ENCODE measurements at places on chromosomes 3 and 15.

DNA sequence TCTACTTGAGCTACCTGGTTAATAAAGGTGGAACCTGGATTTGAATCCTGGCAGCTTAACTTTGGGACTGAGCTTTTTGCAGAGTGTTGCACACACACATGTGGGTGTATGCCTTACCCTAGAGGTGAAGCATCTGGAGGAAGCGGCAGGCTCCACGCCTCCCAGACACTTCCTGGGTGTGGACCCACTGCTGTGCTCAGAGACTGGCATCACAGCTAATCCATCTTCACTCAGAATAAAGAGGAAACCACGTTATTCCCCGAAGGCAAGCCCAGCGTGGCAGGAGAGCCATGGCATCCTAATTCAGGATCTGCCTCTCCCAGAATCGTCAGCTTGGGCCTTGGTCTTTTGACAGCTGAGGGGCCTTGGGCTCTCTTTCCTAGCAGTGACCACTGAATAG is 25.5 kb downstream of the CCDC13 start:
- no peak for DNase-seq

- DNase-seq = no peak
Observed at GRCh38 chr15:74826364-74826819, at the start of gene CPLX3. TSS of gene CPLX3 (plus strand) at chr15:74826627. CDS start at chr15:74826704, 77 bp downstream.

DNA sequence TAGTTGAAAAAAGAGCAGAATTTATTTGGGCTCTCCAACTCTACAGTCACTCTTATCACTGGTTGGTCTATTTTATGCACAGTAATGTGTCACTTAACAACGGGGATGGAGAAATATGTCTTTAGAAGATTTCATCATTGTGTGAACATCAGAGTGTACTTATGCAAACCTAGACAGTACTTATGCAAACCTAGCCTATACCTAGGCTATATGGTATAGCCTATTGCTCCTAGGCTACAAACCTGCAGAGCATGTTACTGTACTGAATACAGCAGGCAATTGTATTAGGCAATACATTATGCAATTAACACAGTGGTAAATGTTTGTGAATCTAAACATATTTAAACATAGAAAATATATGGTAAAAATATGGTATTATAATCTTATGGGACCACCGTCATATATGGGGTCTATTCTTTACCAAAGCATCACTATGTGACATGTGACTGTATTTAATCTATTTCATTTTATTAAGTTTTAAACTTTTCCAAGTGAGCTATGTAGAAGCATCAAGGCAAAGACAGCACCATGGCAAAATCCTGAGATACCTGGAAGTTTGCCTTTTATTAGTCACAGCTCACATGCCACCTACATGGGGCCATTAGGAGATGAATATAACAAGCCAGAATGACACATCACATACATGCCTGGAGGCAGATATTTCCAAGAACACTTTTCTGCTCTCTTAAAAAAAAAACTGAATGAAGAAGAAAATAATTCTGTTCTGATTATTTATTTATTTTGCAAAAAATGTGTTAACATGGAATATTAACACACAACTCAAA is 537.4 kb downstream of the TUSC7 start:
- no peak for DNase-seq

GRCh38 chr3:150299201-150299600 is 108.9 kb upstream of the TSC22D2 start:
- peak; percentile 84 for DNase-seq

DNA sequence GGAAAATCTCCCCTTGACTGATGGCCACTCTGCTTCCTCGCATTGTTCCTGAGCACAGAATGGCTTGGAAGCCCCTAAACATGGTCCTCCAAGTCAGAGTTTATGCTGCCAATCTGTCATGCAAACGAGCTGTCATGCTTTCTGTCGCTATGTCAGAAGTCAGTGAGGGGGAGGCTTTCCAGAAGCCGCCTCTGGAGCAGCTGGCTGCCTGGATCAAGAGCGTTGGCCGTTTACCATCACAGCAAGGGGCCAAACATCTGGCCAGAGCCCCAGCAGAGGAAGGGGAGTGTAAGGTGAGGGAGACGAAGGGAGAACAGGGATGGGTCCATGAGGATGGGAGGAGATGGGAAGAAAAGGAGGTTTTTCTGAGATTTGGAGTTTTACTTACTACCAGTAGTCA is 372.6 kb upstream of the NR2F2 start:
- no peak for DNase-seq

DNA sequence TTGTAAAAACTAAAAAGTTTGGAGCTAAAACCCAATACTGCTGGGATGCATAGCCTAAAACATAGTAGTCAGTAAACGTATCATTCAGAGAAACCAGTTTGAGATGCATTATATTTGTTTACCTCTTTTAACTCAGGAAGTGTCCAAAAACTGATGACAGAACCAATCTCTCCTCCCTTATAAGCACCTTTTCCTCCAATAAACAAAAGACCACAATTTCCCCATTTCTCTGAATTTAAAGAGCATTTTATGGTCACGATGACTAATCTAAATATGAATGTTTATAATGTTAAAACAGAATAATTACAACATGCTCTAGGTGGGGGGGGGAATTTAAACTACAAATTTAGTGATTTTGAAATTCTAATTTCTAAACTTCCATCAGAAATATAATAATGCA is 58.5 kb downstream of the CEP63 start:
- no peak for DNase-seq

DNA sequence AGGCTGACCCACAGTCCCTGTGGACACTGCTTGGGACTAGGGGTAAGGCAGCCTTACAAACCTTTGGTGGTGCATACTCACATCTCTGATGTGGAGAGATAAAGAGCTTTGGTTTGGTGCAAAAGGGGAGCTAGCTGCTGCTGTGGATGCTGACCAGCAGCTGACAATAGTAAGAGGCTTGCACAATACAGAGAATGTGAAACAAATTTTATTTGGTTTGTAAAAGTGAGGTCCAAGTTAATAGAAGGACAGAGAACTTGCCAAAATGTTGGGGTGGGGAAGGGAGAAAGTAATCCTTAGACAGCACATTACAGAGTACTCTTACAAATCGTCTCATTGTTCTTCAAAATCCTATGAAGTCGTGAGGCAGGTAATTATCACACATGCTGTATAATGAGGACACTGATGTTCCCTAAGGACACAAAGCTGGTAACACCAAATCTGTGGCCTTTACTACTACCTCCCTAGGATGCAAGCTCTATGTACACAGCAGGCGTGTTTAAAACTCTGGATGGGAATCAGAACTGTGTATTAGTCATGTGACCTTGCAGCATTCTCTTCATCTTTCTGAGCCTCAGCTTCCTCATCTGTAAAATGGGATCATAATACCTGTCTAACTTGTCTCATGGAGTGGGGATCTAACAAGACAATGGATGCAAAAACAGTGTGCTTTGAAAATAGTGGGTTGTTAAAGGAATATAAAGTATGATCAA is 21.6 kb downstream of the ARHGAP31 start:
- no peak for DNase-seq

GRCh38 chr3:99895131-99895696 is 77.6 kb downstream of the CMSS1 start:
- DNase-seq = no peak

DNA sequence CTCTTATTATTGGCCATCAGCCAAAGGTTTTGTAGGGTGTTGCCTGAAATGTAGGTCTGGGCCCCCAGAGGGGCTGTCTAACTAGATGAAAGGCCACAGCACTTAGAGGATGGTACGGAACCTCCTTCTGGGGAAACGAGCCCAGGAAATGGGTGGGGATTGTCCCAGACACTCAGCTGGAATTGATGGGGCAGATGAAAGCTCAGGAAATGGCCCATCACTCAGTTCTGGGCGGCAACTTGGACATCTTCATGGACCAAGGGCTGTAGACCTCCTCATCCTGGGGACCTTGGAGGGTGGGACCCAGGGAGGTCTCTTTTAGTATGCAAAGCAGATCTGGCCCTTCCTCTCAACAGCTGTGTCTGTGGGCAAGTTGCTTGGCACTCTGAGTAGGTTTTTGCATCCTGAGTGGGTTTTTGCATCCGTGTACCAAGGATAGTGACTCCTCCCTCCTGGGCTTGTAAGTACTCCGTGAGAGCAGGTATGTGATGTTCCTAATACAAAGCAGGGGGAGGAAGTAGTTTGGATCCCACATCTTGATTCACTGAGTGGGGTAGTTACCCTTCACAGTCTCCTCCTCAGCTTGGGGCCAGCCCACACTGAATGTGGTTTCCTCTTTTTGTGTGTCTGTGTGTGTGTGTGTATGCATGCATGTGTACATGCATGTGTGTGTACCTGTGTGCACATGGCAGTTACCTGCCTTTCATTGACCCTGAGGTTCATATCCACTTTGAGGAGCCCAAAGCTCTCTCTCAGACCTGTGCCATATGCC is 292.0 kb downstream of the RPLP1 start:
- no peak for DNase-seq

DNA sequence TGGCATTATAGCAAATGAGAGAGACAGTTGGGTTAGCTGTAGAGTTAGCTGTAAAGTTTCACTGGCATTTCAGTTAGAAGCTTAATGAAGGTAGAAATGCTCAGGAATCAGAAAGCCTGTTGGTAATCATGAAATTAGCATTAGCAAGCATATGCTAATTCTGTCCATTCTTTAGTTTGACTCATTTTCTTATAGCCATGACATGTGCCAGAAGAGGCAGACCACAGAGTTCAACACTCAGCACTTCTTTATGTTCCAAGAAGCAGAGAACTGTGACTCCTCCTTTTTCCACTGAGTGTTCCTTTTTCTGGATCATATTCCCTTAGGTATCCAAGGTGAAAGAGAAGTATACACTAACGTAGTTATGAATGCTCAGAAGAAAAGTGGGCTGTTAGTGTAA is 276.2 kb upstream of the SGO1 start:
- DNase-seq = no peak

DNA sequence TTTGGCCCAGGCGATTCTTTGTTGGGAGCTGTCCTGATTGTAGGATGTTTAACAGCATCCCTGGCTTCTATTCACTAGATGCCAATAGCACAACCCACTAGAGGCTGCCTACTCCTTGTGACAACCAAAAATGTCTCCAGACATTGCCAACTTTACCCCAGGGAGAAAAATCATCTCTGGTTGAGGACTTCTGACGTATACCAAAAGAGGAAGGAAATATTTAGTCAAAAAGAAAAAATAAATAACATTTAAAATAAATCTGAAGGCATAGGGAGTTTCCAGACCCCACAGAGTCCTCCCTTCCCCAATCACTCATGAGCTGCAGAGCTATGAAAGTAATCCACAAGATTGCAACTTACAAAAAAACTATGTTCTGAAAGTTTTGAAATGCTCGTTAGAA is 61.0 kb downstream of the MECOM start:
- no peak for DNase-seq

DNA sequence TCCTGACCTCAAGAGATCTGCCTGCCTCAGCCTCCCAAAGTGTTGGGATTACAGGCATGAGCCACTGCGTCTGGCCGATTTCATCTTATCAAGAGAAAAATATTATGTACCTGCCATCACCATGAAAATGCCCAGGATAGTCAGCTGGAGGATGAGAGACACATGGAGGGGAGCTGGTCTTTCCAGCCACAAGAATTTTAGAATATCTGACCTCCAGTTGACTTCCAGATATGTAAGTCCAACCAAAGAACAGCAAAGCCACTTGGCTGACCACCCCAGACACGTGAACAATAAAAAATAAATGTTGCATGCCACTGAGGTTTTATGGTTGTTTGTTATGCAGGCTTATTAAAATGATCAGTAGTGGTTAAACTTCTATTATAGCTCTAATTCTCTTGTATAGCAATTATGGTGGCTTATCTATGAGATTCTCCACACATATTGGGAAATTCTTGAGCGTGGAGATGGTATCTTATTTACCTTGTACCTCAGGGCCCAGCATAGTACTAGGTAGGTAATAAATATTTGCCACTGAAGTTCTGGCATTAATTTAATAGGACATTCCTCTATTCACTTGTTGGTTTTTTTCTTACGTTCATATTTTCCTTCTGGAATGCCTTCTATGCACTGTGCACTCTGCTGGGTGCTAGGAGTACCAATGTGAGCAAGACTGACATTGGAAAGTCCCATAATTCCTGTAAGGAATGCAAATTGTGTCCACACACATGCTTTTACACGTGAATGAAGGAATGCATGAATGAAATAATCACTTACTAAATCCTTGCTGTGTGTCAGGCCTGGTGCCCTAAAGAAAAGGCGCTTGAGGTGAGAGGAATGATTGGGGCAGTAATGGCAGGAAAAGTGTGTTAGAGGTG is 77.6 kb downstream of the EDEM1 start:
- no peak for DNase-seq

GRCh38 chr3:132354916-132355702 is 37.9 kb downstream of the ACP3 start:
- no peak for DNase-seq

GRCh38 chr3:129304962-129305222 is 26.2 kb downstream of the HMCES start:
- no peak for DNase-seq

DNA sequence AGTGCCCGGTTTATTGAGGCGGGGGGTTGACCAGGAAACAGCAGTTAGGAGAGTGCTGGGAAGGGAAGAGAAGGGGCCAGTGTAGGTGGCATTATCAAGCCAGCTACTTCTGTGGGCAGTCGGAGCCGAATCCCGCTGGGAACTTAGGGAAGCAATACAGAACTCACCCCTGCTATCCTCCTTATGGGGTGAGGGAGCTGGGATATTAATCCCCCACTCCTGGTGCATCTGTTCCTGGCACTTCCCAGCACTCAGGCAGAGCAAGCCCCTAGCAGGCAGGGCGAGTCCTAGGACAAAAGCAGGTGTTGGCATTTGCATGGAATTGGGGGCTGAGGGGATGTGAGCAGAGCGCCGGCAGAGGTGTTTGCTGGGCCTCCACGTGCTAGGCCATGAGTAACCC is 48.6 kb downstream of the SMAD6 start:
- no peak for DNase-seq

- DNase-seq = no peak
Observed at GRCh38 chr3:194879991-194880939, 194.6 kb downstream of the FAM43A start.

GRCh38 chr3:169610888-169611291 is 52.6 kb downstream of the MECOM start:
- no peak for DNase-seq

DNA sequence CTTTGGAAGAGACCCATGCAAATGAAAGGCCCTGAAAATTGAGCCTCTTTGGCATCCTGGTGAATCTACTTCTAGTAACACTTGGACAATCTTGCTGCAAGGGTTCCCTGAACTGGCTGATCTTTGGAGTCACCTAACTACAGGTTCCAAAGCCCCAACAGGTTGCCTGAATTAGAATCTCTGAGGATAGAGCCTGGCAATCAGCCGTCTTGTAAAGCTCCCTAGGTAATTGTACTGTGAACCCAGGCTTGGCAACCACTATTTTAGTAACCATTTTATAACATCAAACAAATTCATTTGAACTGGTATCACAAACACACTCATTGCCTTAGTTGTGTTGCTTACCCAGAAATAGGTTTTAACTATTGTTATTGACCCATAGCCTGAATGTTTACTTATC is 20.1 kb downstream of the PAQR9 start:
- no peak for DNase-seq

- DNase-seq = no peak
Observed at GRCh38 chr3:152203652-152204051, 65.1 kb upstream of the MBNL1 start.

DNA sequence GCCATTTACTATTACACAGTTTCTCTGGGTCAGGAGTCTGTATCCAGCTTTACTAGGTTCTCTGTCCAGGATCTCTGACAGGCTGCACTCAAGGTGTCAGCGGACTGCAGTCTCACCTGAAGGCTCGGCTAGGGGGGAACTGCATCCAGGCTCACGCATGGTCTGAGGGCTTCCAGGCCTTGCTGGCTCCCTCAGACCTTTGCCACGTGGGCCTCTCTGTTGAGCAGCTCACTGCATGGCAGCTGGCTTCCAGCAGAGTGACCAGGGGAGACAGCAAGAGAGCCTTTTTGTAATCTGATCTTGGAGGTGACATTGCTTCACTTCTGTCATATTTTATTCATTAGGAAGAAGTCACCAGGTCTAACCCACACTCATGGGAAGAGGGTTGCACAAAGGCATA is 152.3 kb downstream of the CACNA2D3 start:
- no peak for DNase-seq
